ENCODE measurements at places on chromosomes 16 and 17.

DNA sequence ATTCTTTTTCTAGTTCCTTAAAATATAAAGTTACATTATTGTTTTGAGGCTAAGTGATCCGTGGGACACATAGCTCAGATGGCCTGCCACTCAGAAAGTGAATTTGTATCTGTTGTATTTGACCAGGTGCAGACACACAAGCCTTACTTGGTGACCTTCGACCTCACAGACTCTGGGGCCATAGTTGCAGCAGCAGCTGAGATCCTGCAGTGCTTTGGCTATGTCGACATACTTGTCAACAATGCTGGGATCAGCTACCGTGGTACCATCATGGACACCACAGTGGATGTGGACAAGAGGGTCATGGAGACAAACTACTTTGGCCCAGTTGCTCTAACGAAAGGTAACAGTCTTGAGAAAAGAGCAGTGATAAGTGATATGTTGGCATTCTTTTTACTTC lies 30.5 kb downstream of the TMEM11 start:
- DNase-seq = no peak

GRCh38 chr17:81958633-81959342 lies 2.2 kb downstream of the NOTUM start:
- DNase-seq = no peak

- DNase-seq = no peak
Measured at GRCh38 chr16:57720142-57720575, 15.4 kb upstream of the KATNB1 start.

- no peak for DNase-seq
Measured at GRCh38 chr17:50263331-50264262, 10.7 kb upstream of the TMEM92 start.

DNA sequence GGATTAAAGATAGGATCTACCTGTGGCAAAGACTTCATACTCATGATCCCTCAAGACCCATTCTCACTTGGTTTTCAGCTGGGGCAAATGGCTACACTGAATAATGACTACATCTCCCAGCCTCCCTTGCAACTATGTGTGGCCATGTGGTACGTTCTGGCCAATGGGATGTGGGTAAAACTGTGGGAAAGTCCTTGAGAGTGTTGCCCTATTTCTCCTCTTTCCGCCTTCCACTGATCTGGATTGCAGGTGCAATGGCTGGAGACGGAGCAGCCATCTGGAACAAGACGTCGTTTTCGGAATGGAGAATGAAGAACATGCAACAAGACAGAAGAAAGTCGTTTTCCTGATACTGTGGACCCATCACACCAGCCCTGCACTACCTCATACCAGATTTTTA lies 48.5 kb downstream of the HAPSTR1 start:
- no peak for DNase-seq

- DNase-seq = no peak
Measured at GRCh38 chr17:61720016-61720795, 129.2 kb upstream of the NACA2 start.

DNA sequence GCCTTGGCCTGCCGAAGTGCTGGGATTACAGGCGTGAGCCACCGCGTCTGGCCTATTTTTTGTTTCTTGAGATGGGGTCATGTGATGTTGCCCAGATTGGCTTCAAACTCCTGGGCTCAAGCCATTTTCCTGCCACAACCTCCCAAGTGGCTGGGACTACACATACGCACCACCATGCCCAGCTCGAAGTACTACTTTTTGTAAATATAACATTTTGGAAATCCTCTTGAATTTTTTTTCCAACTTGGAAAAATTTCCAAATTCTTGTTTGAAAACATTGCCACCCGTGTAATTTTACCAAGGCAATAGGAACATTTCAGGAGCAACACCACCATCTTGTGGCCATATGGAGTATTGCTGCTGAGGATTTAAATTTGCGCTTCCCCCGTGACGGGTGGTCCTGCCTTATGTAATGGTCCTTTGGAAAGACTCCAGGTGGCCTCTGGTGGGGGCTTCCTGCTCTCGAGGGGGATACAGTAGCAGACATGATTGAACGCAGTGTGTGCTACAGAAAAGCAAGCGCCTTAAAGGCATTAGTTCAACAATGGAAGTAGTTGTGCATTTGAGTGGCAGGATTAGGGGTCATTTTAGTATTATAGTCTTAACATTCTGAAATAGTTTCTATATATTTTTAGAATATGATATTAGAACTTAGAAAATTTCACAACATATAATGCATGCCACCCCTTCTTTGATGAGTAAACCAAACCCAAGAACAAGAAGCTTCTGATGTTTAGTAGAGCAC lies 8.0 kb downstream of the FLYWCH1 start:
- no peak for DNase-seq
